ENCODE measurements at places on chromosomes 11 and 22. TPM values are rescaled to one million over a fixed set of nuclear protein-coding genes. Genes with fewer than 3 reads are reported as not detected.

DNA sequence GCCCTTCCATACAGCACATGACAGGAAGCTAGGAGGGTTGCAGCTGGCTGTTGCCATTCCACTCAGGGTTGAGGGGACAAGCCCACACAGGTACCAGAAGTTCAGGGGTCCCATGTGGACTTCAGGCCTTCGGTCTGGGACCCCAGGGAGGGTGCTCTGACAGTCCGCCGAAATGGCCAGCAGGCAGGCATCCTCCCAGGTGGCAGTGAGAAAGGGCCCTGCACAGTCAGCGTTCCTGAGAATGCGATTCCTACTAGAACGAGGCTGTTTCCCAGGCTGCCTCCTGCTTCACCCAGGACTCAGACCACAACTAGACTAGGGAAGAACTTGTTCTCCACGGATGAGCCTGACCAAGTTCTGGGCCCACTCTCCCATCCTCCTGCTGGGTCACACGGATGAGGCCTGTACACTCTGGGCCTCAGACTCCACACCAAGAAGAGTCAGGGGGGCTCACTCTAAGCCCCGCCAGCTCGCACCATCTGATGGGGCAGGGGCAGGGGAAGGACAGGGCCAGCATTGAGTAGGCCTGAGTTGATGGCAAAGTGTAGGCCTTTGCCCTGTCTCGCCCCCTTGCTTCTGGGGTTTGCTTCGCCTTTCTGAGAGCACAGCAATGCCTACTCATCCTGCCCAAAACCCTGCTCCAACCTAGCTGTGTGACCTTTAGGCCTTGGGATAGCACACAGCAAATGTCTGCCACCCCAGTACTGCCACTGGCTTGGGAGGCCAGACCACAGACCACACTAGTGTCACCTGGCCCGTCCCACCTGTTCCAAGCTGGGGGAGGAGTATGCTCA lies 14.0 kb downstream of the KCNQ1OT1 start:
- no peak for DNase-seq
- H3K27me3 ChIP-seq = no peaks in the 10 kb centered on the region
- no peaks in the 10 kb centered on the region for H3K4me1 ChIP-seq
- no peak overlapping the region for H3K4me3 ChIP-seq
- H3K36me3 ChIP-seq = no peaks in the 10 kb centered on the region

GRCh38 chr11:131910523-131911387 lies 540.3 kb downstream of the NTM start:
- no peaks in the 10 kb centered on the region for H3K4me1 ChIP-seq
- no peak for DNase-seq
- no peak overlapping the region for H3K4me3 ChIP-seq
- H3K27ac ChIP-seq = no peak overlapping the region

DNA sequence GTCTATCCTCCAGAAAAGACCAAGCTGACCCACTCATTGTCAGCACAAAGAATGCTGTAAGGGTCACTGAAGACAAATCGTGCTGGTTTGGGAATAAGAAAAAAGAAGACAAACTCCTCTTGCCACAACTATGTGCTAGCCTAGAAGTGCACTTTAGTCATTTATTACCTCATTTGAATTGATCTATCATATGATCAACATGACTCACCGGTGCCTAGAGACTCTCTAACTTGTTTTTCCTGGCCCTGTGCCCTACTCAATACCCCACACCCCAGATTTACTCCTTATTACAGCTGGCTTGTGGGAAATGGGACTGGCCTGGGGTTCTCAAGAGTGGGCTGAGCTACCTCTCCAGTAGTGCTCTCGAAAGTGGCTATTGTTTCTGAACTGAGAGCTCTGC lies 35.9 kb upstream of the HORMAD2 start:
- peaks cover 8% of the 10 kb centered on the region for H3K27me3 ChIP-seq
- H3K4me1 ChIP-seq = peaks cover 16% of the 10 kb centered on the region
- no peaks in the 10 kb centered on the region for H3K36me3 ChIP-seq
- no peak overlapping the region for H3K4me3 ChIP-seq

The PAX6 gene
- 0.76 TPM for total RNA-seq

DNA sequence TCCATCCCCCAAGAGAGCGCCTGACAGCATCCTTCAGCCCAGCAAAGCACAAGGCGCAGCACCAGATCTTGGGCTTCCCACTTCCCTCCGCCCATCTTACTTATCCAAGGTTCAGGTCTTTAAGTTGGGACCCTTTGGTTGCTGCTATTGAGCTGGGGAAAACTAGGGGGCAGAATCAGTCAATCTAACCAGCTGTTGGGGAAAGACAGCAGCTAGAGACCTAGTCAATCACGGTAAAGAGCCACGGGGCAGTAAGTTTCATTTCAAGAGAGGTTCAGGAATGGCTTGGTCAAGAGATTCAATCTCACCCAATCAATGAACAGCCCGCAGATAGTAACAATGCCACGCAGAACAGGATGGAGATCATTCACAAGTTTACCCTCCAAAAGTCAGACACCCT lies 1.7 kb downstream of the ABTB2 start:
- H3K27me3 ChIP-seq = peaks cover 69% of the 10 kb centered on the region
- H3K4me1 ChIP-seq = peaks cover 24% of the 10 kb centered on the region
- no peak overlapping the region for H3K27ac ChIP-seq
- no peak for DNase-seq
- no peaks in the 10 kb centered on the region for H3K36me3 ChIP-seq

DNA sequence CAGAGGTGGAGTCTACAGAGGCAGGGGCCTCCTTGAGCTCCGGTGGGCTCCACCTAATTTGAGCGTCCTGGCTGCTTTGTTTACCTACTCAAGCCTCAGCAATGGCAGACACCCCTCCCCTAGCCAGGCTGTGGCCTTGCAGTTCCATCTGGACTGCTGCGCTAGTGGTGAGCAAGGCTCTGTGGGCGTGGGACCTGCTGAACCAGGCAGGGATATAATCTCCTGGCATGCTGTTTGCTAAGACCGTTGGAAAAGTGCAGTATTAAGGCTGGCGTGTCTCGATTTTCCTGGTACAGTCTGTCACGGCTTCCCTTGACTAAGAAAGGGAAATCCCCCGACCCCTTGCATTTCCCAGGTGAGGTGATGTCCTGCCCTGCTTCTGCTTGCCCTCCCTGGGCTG lies 77.7 kb downstream of the GDPD4 start:
- DNase-seq = no peak
- H3K4me1 ChIP-seq = no peaks in the 10 kb centered on the region
- H3K27ac ChIP-seq = no peak overlapping the region
- H3K27me3 ChIP-seq = peaks cover 37% of the 10 kb centered on the region
- no peaks in the 10 kb centered on the region for H3K36me3 ChIP-seq
- H3K4me3 ChIP-seq = no peak overlapping the region

Data from activated T-cell treated with anti-CD3 and anti-CD28 coated beads, Interleukin-2, amount 50 U/mL, for 72 hours (primary cell).